Foreskin fibroblast (primary cell): ENCODE measurements at places on chromosomes 12 and 14.

- DNase-seq, result no peak
These were observed 19.6 kb downstream of the ALDH1L2 start for GRCh38 chr12:105064564-105065178.

- no peak for DNase-seq
These were observed 239.8 kb downstream of the CACNA1C start for GRCh38 chr12:2292560-2292959.

GRCh38 chr12:128754275-128754674 is 69.5 kb downstream of the SLC15A4 start:
- DNase-seq, result no peak

DNA sequence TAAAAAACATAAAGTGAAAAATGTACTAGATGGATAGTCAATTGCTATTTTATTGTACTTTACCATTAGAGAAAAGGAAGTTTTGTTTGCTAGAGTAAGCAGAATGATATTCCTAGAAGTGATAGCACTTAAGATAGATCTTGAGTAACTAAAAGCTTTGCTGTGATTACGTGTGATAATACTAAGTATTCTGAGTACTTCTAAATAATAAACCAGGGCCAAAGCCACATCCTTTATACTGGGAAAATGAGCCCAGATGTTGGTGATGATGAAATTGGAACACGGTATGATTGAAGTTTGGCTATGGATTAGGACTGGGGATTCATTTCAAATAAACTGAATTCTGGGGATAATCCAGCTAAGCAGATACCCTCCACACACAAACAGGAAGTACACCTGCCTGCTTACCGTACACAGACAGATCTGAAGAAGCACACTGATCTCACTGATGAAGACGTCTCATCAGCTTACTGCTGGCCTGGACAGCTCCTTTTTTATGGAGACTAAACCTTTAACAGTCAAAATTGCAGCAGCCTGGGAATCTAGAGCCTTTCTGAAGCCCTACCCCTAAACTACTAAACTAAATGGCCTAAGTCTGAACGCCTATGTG is 199.8 kb downstream of the LRFN5 start:
- DNase-seq, result no peak

DNA sequence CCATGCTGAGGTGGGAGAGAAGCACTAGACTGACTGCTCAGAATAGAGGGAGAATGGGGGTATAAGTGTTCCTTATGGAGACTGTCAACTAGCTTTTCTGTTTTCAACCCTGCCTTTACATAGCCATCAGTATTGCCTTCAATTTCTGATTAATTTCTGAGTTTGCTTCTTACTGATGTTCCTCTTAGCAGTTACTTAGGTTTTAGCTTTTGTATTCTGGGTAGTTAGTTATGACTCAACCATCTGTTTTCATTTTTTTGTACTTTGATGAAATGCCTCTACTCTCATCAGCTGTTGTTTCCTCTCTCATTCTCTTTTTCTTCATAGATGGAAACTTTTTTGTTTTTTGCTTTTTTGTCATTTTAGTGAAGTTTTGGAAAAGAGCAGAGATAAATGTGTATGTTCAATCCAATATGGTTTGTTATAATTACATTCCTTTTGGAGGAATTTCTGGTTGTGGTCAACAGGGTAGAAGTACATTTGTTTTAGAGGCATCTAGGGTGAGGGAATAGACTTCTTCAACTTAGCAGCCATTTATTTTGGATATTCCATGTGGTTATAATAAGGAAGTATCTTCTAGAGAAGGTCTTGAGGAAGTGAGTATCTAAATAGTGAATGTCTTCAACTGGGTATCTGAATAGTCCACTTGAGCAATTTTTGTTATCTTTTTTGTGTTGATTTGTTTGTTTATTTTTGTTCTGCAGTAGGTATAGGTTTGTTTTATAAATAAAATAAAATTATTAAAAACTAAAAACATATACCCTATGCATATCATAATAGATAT is 29.6 kb downstream of the PMCH start:
- DNase-seq, result peak; percentile 12

- DNase-seq, result no peak
These were observed 60.9 kb upstream of the NID2 start for GRCh38 chr14:52129721-52130120.

- DNase-seq, result peak; percentile 79
These were observed 6.5 kb upstream of the PRPH start for GRCh38 chr12:49288412-49288853.

GRCh38 chr12:112046003-112046402 is 32.8 kb downstream of the ERP29 start:
- no peak for DNase-seq

DNA sequence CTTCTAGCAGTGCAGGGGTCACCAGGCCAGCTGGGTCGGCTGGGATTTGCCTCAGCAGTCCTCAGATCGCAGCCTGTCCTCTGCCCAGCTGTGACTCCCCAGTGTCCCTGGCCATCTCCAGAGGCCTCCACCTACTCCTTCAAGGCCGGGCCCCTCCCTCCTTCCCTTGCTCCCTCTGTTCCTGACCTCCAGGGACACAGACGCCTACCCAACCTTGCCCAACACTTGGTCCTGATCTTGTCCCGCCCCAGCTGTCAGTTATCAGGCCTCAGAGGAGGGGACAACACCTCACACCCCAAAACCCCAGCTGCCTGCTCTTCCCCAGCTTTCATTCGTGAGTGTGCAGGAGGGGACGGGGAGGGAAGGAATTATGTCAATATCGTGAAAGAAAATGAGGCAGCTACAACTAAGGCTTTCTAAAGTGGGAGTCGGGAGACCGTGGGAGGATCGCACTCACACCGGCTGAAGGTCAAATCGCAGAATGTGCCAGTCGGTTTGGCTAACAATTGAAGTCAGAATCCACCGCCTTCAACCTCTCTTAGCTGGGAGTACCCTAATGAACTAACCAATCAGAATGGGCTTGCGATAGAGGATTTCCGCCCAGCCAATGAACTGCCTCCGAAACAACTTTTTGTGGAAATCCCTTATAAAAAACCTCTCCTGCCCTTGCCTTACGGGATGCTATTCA is 9.4 kb upstream of the PLBD2 start:
- DNase-seq, result no peak

GRCh38 chr12:50529345-50529744 is 24.6 kb downstream of the DIP2B start:
- DNase-seq, result no peak

- peak; percentile 23 for DNase-seq
These were observed 84.2 kb upstream of the TMEM263 start for GRCh38 chr12:106871477-106871876.

GRCh38 chr12:68368327-68368726 is 36.2 kb upstream of the MDM1 start:
- no peak for DNase-seq

DNA sequence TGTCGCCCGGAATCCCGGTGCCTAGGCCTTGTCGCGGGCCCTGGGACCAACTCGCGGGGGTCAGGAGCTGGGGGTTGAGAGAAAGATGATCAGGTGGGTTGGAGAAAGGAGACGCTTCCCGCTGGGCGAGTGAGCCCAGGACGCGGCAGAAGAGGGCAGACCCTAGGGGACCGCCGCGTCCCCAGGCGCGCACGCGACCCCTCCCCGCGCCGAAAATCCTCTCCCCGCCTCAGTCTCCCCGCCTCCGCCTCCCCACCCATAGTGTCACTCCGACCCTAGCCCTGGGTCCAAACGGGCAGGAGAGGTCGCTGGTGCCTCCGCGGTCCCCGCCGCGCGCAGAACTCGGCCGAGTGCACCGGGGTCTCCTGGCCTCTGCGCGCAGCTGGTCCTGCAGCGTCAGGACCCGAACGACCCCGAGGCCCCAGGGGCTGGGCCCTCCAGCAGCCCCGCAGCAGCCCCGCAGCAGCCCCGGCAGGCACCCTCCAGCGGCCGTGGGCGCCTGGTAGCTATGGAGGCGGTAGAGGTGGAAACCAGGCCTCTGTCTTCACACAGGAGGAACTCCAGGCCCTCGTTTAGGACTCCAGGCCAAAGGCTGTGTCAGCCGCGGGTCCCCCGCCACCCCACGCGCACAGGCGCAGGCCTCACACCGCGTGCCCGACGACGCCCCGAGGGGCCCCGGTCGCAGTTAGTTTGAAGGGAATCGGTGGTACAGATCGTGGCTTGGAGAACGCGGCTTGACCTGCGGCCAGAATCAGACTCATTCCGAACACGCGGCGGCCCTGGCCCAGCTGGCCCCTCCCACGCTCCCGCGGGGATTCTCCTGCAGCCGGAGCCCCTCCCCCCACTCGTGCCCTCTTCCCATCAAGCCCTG is 60.1 kb upstream of the EIF5 start:
- no peak for DNase-seq

DNA sequence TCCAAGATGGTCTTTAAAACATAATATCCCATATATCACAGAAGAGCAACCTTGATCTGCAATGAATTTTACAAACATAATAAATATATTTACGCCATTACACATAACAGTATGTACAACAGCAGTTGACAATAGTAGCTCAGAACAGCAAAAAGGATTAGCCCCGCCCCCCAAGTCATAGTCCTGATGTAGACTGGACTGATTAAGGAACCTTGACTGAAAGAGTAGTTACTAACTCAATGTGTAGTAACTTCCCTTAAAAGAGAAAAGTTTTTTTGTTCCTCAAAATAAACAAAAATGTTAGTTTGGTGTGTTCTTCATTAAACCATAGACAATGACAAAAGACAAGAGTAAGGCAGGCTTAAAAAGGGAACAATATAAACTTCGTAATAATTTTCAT is 44.5 kb downstream of the GTF2A1 start:
- DNase-seq, result no peak

GRCh38 chr12:19615384-19615725 is 176.1 kb downstream of the AEBP2 start:
- no peak for DNase-seq

DNA sequence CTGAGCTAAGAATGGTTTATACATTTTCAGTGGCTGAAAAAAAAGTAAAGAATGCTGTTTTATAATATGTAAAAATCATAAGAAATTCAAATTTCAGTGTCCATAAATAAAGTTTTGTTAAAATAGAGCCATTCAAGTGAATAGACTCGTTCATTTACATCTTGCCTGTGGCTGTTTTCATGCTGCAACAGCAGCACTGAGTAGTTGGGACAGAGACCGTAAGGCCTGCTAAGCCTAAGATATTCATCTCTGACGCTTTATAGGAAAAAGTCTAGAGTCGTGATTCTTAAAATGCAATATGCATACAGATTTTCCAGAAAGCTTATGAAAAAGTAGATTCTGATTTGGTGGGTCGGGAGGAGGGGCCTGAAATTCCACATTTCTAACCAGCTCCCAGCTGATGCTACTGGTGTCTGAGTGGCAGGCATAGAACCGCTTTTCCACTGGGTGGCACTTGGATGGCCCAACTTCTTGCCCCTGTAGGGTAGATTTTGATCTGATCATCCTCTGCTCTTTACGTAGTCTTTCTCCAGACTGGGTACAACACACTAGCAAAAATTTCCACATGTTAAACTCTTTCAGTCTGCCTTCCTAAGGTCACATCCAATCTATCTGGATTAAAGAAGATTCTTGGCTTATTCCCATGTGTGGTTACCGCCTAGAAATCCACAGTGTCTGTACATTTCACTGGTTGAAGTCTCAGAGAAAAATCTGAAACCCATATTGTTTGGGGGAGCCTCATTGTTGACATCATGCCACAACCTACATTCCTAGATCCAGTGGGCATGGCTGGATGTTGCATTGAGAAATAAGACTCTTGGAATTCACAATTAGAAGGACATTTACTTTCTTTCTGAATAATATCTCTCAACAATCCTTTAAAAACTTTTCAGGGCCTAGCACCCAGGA is 151.2 kb downstream of the C12orf75 start:
- DNase-seq, result no peak

GRCh38 chr12:44002607-44003006 is 166.7 kb downstream of the TMEM117 start:
- no peak for DNase-seq

DNA sequence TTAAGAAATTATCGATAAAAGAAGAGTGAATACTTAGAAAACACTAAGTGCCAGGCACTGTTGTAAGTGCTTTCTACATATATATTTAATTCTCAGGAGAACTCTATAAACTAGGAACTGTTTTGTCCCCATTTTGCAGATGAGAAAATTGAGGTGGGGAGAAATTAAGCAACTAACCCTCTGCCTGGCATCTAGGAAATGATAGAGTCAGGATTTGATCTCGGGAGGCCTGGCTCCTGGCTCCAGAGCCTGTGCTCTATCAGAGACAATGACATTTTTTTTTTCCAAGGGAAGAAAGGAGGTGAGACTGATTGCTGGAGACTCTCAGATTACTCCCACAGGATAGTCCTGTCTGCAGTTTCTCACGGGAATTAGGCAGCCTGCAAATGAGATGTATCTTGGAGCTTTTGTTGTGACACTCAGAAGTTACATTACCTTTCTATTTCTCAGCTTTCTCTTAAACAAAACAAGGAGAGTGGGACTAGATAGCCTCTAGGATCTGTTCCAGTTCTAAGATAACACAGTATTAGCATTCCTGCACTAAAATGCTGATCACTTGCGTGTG is 1.4 kb upstream of the FAM234B start:
- no peak for DNase-seq

- DNase-seq, result no peak
These were observed 35.6 kb downstream of the GNS start for GRCh38 chr12:64723630-64724029.

DNA sequence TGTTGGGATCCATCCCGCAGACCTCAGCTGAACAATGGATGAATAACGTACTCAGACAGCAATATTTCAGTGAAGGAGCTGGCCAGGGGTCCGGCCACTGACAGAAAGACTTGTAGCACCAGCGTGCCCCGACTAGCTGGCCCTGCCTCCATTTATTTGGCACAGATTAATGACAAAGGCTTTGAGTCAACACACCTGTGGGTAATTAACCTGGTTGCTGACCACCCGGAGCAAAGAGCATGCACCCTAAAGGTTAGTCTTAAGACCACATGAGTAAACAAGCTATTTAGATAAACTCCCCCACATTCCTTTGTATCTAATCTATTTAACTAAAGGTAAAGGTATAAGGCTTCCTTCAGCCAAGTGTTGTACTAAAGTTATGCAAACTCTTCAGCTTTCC is 868.6 kb downstream of the LRFN5 start:
- DNase-seq, result no peak
